Adrenal gland (tissue), 19 donors: ENCODE measurements at places on chromosomes 4 and X. TPM values are rescaled to one million over a fixed set of nuclear protein-coding genes. Genes with fewer than 3 reads are reported as not detected.

Gene MTTP
- 0.16 TPM for polyA plus RNA-seq

Gene SPANXB1
- polyA plus RNA-seq = not detected

DNA sequence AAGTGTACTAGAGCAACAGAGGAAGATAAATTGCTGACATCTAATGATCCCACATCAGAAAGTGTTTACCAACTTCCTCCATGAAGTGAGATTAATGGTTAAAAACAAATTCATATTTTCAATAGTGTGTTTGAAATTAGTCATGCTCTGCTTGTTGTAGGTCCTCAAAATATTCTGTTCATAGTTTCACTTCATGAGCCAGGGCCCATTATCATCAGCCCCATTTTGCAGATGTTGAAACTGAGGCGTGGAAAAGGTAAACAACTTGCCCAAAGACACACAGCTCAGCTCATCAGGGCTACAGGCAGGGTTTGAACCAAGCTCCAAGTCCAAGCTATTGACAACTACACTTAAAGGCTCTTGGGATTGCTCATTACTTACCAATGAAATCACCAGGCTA lies 103.5 kb upstream of the PPARGC1A start:
- H3K4me1 ChIP-seq = no peaks in the 10 kb centered on the region
- H3K4me3 ChIP-seq = no peak overlapping the region
- H3K27ac ChIP-seq = no peak overlapping the region
- no peaks in the 10 kb centered on the region for H3K27me3 ChIP-seq

Gene NSDHL
- 7.1 TPM for polyA plus RNA-seq

Gene CTAG2
- not detected for polyA plus RNA-seq

Gene NAAA
- 5.1 TPM for polyA plus RNA-seq

GRCh38 chrX:10077425-10078188 lies 79.2 kb upstream of the CLCN4 start:
- no peak for DNase-seq
- peaks cover 2% of the 10 kb centered on the region for H3K4me1 ChIP-seq
- no peak overlapping the region for H3K27ac ChIP-seq
- no peaks in the 10 kb centered on the region for H3K36me3 ChIP-seq
- H3K27me3 ChIP-seq = no peaks in the 10 kb centered on the region
- H3K4me3 ChIP-seq = no peak overlapping the region

- no peaks in the 10 kb centered on the region for H3K4me1 ChIP-seq
- no peaks in the 10 kb centered on the region for H3K27me3 ChIP-seq
Measured at GRCh38 chr4:131430302-131430701, 1718.8 kb upstream of the PCDH10 start.

Gene FAM133A
- 0.91 TPM for polyA plus RNA-seq

Gene MTCP1
- polyA plus RNA-seq = 119 TPM

DNA sequence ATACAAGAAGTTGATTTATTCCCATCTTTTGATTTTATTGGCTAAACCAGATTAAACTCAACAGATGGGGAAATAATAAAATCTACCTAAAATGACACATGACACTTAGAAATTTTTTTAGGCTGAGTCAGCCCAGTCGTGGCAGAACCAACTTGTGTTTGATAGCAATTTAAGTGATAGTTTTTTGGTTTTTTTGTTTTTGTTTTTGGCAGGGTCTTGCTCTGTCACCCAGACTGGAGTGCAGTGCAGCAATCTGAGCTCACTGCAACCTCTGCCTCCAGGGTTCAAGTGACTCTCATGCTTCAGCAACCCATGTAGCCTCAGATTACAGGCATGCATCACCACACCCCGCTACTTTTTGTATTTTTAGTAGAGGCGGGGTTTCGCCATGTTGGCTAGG lies 370.3 kb upstream of the NOCT start:
- H3K4me1 ChIP-seq = no peaks in the 10 kb centered on the region
- H3K36me3 ChIP-seq = no peaks in the 10 kb centered on the region
- no peak overlapping the region for H3K4me3 ChIP-seq
- no peaks in the 10 kb centered on the region for H3K27me3 ChIP-seq
- H3K27ac ChIP-seq = no peak overlapping the region
- DNase-seq = no peak

GRCh38 chr4:9703391-9703790 lies 78.0 kb upstream of the DRD5 start:
- no peaks in the 10 kb centered on the region for H3K4me1 ChIP-seq
- no peak overlapping the region for H3K27ac ChIP-seq
- H3K4me3 ChIP-seq = no peak overlapping the region
- no peaks in the 10 kb centered on the region for H3K27me3 ChIP-seq

Gene MYOZ2
- 0.80 TPM for polyA plus RNA-seq

Gene ODAPH
- polyA plus RNA-seq = 0.13 TPM

DNA sequence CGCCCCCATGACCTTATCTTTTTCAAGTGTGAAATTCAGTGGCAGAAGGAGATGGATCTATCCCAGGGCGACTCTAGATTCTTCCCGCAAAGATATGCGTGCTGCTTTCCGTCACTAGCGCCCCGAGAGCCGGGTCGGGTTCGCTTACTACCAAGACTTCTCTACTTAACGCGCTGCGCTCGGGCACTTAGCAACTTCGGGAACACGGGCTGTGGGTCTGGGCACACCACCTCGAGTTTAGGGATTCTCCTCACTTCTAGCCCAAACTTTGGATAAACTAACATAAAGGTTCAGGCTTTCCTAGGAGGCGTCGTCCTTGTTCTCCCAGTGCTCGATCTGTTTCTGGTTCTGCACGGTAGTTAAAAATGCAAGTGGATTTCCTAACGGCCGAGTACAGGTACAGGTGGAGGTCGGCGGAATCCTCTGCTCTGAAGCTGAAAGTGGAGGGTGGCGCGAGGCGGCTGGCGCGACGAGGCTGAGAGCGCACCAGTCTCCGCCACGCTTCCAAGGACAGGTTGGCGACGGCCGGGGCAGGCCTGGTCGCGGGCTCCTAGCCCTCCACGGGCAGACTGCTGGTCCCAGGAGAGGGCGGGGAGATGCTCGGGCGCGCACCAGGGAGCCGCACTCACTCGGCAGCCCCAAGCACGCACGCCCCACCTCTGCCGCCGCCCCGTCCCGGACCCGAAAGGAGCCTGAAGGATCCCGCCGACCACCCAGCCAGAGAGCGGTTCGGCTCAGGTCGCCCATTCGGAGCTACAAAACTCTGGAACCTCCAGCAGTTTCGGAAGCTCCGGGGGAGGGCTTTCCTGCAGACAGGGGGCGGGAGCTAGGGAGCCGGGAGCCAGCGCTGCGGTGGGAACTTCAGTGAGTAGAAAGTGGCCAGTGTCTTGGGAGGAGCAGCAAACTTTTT lies 100.8 kb upstream of the TENM3 start:
- H3K36me3 ChIP-seq = no peaks in the 10 kb centered on the region
- H3K27ac ChIP-seq = no peak overlapping the region
- peak overlapping the region; percentile 82 for H3K4me3 ChIP-seq
- H3K27me3 ChIP-seq = no peaks in the 10 kb centered on the region
- peak; percentile 53 for DNase-seq

- no peak for DNase-seq
- no peaks in the 10 kb centered on the region for H3K36me3 ChIP-seq
- no peaks in the 10 kb centered on the region for H3K4me1 ChIP-seq
- H3K27me3 ChIP-seq = no peaks in the 10 kb centered on the region
Measured at GRCh38 chr4:46931981-46932380, 22.9 kb upstream of the COX7B2 start.

DNA sequence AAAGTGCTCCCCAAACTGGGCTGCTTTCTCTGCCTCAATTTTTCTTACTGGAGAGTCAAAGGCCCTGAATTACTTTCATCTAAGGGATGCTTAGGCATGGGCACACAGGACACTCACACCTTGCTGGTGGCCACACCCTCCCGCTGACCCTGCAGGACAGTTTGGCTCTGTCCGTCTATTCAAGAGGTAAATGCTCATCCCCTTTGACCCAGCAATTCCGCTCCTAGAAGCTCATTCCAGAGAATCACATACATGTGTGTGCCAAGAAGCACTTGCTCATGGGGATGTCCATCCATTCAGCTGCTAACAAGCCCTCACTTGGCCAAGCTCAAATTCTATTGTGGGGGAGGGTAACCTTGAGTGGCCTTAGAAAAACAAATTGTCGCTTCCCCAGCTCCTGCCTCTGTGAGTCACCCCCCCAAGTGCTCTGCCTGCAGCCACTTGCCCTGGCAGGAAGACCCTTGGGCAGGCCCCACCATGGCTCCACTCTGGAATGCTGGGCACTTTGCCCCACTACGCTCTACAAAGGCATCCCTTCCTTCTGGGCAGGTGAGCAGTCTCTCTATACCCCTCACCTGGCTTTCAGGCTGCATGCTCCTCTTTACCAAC lies 54.5 kb downstream of the HTRA3 start:
- H3K4me1 ChIP-seq = peaks cover 9% of the 10 kb centered on the region
- no peak overlapping the region for H3K27ac ChIP-seq
- no peak overlapping the region for H3K4me3 ChIP-seq
- H3K36me3 ChIP-seq = no peaks in the 10 kb centered on the region
- H3K27me3 ChIP-seq = no peaks in the 10 kb centered on the region

- H3K4me3 ChIP-seq = no peak overlapping the region
- no peak overlapping the region for H3K27ac ChIP-seq
- H3K4me1 ChIP-seq = no peaks in the 10 kb centered on the region
- DNase-seq = no peak
- no peaks in the 10 kb centered on the region for H3K27me3 ChIP-seq
Measured at GRCh38 chrX:13968198-13968597, 61.5 kb downstream of the GEMIN8 start.

Gene ZNF157
- polyA plus RNA-seq = 0.20 TPM

DNA sequence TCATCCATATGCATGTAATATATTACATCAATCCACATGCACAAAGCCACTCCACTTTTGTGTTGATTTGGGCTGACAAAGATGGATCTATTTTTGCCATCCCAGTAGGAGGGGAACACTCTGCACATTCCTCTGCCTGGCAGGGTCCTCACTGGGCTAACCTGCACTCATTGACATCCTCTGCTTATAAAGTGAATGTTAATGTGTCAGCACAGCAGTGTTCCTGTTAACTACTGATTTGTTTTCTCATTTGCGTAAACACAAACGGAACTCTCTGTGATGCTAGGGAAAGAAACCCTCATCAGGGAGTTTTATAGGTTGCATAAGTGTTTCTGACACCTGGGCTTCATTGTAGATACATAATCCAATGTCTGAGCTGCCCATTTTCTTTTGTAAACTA lies 826.0 kb downstream of the RAB28 start:
- no peaks in the 10 kb centered on the region for H3K27me3 ChIP-seq
- H3K27ac ChIP-seq = no peak overlapping the region
- no peak for DNase-seq
- H3K4me3 ChIP-seq = no peak overlapping the region
- no peaks in the 10 kb centered on the region for H3K4me1 ChIP-seq
